ENCODE measurements at places on chromosomes 2 and 18.

DNA sequence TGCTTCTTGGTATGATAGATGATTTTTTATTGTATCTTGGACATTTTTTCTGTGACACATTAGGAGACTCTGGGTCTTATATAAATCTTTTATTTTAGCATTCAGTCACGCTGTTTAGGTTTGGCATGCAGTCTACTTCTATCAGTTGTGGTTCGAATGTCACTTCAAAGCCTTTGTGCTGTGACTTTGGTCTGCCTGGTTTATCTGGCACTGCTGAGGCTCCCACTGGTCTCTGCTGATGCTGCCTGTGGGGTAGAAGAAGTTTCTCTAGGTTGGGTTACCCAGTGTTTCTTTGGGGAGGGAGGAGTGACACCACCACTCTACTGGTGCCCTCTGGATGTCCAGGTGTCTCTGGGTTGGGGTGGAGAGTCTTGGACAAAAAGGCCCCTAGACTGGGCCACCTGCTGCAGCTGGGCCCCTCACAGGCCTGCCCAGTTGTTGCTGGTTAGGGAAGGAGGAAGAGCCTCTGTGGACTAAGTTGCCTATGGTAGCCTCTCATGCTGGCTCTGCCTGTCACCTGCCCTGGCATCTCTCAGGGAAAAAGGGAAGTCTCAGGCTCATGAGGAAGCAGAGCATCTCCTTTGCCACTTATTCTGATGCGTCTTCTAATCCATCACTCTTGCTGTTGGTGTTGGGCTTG, 115.4 kb upstream of the HS6ST1 start:
- no peak for DNase-seq

DNA sequence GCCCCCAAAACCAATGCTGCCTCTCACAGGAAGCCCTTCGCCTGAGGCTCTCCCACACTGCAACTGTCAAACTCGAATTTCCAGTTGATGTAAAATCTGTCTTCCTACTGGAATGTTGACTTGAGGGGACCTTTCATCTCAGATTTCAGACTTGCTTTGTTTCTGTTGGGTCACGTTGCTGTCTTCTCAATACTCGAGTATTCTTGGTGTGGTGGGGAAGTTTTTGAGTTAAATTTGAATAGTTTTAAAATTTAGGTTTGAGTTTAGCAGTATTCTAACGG, 50.8 kb downstream of the AGAP1 start:
- DNase-seq = no peak

- DNase-seq = no peak
These were observed 571.1 kb upstream of the SOX11 start for GRCh38 chr2:5121121-5121520.

DNA sequence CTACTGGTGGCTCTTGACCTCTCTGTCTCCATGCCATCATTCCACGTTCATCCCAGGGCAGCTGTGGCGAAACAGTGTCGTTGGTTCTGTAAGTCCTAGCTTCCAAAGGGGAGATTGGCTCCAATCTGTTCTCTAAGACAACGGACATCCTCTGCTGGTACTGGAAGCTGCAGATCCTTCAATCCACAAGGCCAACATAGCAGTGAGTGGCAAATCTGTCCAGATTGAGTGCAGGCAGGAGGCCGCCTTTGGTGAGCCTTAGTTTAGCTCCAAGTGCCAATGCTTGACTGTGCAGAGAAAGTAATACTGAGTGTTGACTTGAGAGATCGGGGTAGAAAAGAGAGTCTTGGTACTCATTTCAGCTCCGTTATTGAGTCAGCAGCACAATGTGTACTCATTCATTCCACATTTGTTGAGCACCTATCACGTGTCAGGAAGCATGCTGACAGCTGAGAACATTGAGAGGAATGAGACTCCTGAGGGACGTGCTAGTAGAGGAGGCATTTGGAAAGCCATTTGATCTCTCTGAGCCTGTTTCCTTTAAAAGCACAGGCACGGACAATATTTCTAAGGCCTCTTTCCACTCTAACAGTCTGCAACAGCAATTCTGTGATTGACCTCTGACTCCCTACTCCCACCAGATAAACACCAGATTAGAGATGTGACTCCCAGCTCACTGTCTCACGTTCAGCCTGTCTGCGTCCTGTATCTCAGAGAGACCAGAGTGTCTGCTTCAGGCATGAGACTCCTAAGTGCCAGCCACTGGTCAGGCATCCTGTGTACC, 306.0 kb downstream of the CLIP4 start:
- no peak for DNase-seq

Data from DMS79 (cell line).